ENCODE measurements at places on chromosomes 7 and 10. TPM values are rescaled to one million over a fixed set of nuclear protein-coding genes. Genes with fewer than 3 reads are reported as not detected.

- DNase-seq, result peak; percentile 62
Observed at GRCh38 chr10:103244666-103245271, 918 bp upstream of the RPEL1 start.

The PNLIPRP3 gene
- polyA plus RNA-seq, result not detected

The ELFN1 gene
- polyA plus RNA-seq, result 14.8 TPM

GRCh38 chr10:86946213-86947155 is 10.9 kb downstream of the MMRN2 start:
- DNase-seq, result no peak

DNA sequence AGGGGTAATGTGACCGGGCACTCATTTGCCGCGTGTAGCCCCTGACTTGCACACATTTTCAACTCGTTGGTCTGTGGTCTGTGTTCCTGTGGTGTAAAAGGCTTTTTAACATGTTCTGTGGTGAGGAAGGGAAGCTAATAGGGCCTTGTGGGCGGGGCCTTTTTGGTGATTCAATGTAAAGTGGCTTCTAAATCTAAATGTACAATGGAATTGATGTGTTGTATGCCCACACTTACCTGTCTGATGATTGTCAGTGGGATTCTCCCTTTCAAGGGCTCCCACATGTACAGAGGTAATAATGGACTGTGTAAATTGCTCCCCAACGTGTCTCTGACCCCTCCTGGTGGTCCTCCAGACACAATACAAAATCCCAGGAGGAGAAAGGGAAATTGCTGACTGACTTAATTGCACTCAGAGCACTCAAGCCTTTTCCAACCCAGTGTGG is 43.1 kb upstream of the GATAD1 start:
- DNase-seq, result no peak

DNA sequence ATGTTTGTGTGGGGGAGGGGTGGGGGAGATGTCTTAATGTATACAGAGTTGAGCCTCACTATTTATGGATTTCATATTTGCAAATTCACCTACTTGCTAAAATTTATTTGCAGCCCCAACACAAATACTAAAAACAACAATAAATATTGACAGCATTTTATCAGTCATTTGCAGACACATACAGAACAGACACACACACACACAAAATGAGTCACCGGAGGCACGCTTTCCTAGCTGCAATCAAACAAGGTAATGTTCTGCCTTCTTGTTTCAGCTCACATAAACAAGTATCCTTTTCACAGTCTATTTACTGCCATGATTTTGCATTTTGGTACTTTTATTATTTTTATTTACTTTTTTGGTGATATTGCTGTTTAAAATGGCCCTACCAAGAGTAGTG is 88.5 kb downstream of the IPMK start:
- DNase-seq, result no peak

- DNase-seq, result no peak
Observed at GRCh38 chr10:80523773-80524172, 13.9 kb upstream of the SH2D4B start.

- no peak for DNase-seq
Observed at GRCh38 chr10:75922435-75922834, 491.0 kb downstream of the LRMDA start.

GRCh38 chr7:8131694-8132605 is 130.0 kb downstream of the ICA1 start:
- no peak for DNase-seq

DNA sequence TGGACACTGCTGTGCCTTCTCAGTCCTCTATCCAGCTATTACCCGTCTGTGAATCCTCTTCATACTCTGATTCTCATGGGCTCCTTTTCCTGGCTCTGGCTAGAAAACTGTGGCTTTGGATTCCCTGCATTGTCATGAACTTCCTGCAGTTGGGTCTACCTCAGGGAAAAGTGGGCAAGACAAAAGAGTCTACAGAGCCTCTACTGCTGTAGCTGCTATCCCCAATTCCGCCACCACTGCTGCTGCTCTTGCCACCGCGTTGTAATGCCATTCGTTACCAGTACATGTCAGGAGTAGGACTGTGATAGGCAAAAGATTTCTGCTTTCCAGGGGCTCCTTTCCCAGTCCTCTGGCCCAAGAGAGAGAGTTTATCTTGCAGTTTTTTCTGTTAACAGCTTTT is 23.9 kb upstream of the PPP1R17 start:
- no peak for DNase-seq

DNA sequence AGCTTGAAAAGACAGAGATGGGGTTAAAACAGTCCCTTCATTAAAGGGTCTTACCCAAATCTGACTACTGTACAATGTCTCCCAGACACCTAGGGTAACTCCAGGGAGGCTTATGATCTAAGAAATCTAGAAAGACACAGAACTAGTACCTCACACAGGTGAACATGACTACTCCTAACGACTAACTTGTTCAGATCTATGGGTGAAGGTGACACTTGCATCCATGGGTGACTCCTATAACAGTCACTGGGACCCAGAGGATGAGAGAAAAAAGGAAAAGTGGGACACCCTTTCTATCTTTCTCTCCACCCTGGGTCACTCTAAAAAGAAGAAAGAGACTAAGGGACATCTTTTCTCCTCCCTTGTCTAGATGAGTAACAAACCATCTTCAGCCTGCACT is 19.2 kb downstream of the AKR1C8 start:
- no peak for DNase-seq

The FKBP6 gene
- 0.26 TPM for polyA plus RNA-seq

All from renal cortex interstitium (tissue), 15 donors.